ENCODE measurements at places on chromosomes 5 and 9. TPM values are rescaled to one million over a fixed set of nuclear protein-coding genes. Genes with fewer than 3 reads are reported as not detected.
A peak's percentile ranks its signal among the peaks of the same experiment; 100 is the strongest.

The GDNF gene
- 0.58 TPM for total RNA-seq

The ANKS6 gene
- 41.7 TPM for total RNA-seq

The EGR1 gene
- 14.2 TPM for total RNA-seq

The RAD50 gene
- 45.7 TPM for total RNA-seq

The SPAAR gene
- 0.25 TPM for total RNA-seq

The CORO2A gene
- 21.0 TPM for total RNA-seq

The PCDHGA2 gene
- total RNA-seq: 1.4 TPM

The PTGDS gene
- total RNA-seq: 15.1 TPM

The KLF4 gene
- total RNA-seq: 2.1 TPM

The SPATA31A5 gene
- total RNA-seq: not detected

The SLC6A3 gene
- 0.08 TPM for total RNA-seq

The ENTPD2 gene
- 9.1 TPM for total RNA-seq

The S1PR3 gene
- total RNA-seq: 86.8 TPM

- no peak for DNase-seq
Observed at GRCh38 chr5:154714266-154714986, 40.8 kb upstream of the LARP1 start.

GRCh38 chr9:81724242-81724889 lies 35.0 kb upstream of the TLE1 start:
- no peak for DNase-seq

GRCh38 chr5:58787987-58788386 lies 205.1 kb downstream of the RAB3C start:
- no peak for DNase-seq

GRCh38 chr9:127844821-127845359 lies 9.6 kb downstream of the ENG start:
- DNase-seq: peak; percentile 83

DNA sequence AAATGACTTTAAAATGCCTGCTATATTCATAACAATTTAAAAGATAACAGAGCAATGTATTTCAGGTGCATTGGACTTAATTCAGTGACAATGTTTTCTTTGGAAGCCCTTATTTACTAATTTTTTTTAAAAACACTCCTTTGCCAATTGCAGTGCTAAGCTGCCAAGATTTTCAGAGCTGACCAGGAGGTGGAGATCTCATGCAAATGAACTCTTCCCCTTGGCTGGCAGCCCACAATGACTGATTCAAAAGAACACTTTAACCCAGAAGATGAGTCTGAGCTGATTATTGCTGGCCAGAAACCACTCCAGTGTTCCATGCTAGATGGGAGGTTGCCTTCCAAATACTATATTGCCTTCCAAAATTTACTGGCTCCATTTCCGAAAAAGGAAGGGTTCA lies 128.3 kb upstream of the CCNH start:
- DNase-seq: peak; percentile 73

- peak; percentile 61 for DNase-seq
Observed at GRCh38 chr5:149310947-149311658, 34.2 kb upstream of the GRPEL2 start.

DNA sequence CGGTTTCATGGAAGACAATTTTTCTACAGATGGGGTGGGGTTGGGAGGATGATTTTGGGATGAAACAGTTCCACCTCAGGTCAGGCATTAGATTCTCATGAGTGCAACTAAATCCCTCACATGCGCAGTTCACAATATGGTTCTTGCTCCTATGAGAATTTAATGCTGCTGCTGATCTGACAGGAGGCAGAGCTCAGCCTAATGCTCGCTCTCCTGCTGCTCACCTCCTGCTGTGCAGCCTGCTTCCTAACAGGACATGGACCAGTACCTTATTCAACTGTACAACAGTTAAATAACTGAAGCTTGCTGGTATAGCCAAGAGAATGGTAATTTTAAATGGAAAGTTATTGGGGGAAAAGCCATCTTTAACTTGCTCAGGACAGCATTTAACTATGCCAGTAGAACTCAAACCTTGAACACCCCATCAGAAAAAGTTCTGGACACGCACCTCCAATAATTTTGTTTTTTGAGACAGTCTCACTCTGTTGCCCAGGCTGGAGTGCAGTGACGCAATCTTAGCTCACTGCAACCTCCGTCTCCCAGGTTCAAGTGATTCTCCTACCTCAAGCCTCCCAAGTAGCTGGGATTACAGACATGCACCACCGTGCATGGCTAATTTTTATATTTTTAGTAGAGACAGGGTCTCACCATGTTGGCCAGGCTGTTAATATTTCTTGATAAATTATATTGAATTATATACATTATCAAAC lies 27.7 kb downstream of the HMGCR start:
- peak; percentile 62 for DNase-seq

DNA sequence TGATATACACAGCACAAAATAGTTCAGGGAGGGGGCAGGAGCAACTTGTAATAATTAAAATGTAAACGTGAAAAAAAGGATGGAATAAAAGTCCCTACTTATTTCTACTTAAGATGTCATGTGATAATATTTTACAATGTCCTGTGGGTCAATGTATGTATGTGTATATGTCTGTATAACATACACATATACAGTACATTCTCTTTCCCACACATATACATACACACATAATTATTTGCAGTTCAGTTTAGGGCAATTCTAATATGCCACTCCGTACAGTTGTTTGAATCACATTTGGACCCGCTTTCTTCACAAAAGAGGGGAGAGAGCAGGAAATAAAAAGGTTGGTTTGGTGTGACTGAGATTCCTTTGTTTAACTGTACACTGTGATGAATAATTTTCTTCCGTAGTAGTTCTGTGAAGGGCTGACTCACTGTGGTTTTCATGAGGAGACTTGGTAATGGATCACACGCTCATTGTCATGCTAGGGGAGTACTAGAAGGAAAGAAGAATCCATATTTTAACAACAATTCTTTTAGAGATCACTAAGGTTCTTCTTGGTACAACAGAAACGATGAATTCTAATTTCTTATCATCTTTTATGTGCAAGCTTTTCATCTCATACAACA lies 26.2 kb upstream of the ACOT12 start:
- DNase-seq: no peak

DNA sequence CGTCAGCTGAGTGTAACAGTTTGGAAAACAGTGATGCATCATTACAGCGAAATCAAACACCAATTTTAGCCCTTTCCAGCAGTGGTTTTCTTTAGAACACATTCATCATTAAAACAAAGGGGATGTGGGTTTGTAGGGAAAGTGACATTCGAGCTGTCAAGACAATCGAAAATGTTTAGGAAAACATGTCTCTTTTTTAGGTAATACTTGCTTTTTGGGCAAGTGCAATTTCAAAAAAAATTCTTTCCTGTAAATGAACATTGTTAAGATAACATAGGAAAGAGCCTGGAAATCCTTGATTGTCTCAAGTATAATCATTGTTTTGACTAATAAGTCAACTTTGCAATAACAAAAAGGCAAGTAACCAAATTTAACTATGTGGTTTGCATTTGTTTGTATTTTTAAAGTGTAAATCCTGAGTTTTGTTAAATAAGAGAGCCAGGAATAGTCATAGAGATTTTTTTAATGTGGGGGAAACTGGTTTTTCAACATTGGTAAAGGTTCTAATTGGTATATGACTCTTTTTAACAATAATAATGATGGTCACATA lies 182.5 kb downstream of the TTLL11 start:
- no peak for DNase-seq

DNA sequence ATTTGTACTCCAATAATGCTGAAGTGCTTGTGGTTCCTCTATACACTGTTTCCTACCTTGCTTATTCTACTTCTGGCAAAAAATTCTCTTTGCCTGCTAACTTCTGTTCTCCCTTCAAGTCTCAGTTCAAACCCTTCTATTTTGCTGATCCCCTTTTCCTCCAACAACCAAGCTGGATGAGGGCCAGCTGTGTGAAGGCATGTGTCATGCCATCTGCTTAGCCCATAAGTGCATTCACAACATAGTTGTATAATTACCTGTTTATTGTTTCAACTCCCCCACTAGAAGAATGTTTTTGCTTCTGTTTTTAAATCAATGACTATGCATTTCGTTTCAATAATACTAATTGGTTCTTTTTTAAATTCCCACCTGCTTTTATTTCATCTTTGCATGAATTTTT lies 1951.4 kb upstream of the WWC1 start:
- DNase-seq: no peak

DNA sequence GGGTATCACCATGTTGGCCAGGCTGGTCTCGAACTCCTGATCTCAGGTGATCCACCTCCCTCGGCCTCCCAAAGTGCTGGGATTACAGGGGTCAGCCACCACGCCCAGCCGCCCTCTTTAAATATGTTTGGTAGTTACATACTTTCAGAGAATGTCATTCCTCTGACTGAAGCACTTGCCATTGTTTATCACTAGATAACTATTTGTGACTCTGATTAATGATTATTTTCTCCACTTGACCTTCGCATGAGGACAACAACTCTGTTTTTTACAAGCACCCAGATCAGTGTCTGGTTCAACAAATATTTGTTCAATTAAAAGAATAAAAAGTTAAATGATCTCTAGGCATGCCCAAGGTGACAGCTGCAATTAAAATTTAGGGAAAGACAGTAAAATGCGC lies 56.2 kb downstream of the CLINT1 start:
- DNase-seq: no peak

DNA sequence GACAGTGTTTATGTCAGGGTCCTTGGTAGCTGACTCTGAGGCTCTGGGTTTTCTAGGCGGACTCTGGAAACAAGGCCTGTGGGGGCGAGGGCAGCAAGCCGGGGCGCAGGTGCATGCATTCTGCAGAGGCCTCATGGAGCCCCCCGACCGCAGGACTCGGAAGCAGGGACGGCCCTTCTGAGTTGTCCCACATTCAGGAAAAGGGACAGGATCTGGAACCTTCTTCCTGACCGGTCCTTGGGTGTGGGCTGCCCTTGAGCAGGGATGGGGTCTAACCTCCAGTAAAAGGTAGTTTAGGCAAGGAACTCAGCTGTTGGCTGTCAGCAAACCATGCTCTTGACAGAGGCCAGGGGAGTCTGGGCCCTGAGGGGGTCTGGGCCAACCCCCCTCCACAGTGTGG lies 7.4 kb upstream of the COL5A1 start:
- DNase-seq: no peak

GRCh38 chr9:14309403-14309802 lies 4.5 kb downstream of the NFIB start:
- DNase-seq: no peak

GRCh38 chr9:119639287-119639955 lies 270.2 kb upstream of the BRINP1 start:
- peak; percentile 58 for DNase-seq

- DNase-seq: no peak
Observed at GRCh38 chr9:2742214-2742613, 24.9 kb downstream of the KCNV2 start.

DNA sequence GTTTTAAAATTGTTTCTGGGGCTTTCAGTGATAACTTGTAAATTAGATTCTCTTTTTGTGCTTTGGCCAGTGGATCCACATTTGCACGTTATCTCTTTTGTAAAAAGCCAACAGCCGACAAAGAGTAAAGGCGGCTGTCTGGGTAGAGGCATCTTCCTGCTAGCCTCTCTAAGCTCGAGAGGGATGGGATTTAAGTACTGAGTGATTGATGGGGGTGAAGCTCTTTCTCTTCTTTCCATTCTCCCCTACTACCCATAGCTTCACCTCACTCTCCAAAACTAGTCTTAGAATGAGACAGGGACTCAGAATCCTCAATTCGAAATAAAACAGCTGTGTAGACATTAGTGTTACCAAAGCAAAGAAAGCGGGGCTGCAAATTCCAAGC lies 3.4 kb downstream of the PBX3 start:
- no peak for DNase-seq

DNA sequence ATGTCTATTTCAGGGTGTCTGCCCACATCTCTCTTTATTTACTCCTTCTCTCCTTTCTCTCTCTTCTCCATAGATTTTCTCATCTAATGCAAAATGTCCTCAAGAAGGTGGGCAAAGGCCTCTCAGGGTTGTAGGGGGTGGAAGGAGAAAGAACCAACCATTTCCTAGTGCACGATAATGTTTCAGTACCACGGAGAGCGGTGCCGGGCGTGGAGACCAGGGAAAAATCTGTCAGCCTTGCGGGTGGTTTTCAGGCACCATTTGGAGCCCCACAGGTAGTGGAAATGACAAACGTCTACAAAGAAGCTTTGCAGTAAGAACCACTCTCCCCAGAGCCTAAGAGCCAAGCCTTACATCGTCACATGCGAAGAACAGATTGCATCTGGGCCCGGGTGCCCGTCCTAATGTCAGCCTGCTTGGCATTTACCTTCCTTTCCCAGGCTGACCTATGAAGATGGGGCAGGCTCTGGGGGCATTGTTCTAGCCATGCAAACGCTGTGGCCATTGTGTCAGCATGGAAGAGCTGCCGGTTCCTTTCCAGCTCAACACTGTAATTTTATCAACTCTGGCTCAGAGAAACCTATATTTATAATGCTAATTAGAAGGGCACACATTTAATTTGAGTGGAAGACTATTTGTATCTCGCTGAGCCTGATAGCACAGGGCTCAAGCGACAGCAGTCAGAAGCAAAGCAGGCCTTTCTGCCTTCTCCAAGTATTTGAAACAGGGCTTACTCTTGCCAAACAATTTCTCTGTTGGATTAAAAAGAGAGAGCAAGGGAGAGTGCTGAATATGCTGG lies 430.1 kb upstream of the WWC1 start:
- DNase-seq: peak; percentile 89

DNA sequence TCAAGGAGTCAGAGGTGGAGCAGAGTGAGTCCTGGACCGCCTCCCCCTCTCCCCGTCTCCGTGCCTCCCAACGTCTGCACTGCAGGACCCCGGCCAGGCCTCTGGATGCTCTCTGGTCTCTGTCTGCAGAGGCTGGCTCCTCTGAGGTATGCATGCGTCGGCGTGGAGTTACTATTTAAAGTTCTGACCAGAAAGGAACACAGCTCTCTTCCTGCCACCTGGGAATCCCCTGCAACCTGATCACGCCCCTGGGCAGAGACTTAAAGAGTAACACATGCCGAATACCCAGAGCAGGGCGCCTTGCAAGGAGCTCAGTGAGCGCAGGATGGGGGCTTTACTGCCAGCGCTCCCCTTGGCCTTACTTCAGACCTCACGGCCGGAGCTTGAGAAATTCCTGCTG lies 16.0 kb downstream of the ANXA6 start:
- DNase-seq: peak; percentile 65

DNA sequence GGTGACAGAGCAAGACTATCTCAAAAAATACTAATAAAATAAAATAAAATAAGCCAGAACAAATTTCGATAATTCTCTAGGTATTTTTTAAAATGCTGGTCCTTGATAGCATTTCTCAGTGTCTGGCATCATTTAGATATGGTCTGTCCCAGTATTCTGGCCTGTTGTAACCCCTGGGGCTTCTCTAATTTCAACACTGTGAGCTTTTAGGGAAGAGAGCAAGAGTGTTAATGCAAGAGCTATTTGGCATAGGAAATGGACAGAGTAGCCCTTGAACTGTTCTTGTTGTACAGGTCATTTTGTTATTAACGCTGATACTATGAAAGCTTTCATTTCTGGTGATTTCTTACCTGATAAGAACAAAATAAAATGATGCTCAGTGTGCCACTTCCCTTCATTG lies 112.2 kb upstream of the ZNF608 start:
- DNase-seq: no peak

DNA sequence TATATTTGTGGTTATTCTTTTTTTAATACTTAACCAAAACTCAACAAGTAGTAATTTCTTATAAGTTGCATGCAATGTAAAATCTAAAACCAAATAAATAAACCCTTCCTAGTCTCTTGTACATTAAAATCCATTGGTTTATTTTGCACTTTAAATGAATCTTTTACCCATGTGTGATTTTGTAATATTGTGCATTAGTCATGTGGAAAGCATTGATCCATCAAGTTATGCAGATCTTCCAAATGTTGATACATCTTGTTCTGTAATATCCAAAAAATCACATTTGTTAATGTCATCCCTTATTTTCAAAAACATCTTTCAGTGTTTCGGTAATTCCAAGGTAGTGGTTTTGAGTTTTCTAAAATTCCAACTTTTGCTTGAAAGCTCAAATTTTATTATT lies 63.3 kb downstream of the CWC27 start:
- no peak for DNase-seq

Data from endodermal cell (in vitro differentiated cells).